ENCODE measurements at places on chromosomes 16 and 17.
A peak's percentile ranks its signal among the peaks of the same experiment; 100 is the strongest.

GRCh38 chr17:41769346-41769862 is 17.1 kb downstream of the JUP start:
- no peak for DNase-seq

DNA sequence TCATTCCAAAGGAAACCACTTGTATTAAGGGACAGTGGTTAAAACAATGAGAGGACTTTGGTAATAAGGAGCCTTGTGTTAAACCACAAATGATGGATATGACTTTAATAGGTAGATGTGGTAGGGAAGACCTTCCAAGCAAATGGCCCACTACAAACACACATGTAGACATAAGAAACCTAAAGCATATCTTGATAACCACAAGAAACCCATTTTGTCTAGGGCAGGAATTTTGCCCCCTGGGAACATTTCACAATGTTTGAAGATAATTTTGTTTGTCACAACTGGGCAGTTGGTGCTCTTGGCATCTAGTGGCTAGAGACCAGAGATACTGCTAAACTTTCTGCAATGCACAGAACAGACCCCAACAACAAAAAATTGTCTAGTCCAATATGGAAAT is 25.8 kb downstream of the KCNJ2 start:
- DNase-seq = no peak

- no peak for DNase-seq
Measured at GRCh38 chr16:11747949-11748403, 5.3 kb upstream of the TXNDC11 start.

DNA sequence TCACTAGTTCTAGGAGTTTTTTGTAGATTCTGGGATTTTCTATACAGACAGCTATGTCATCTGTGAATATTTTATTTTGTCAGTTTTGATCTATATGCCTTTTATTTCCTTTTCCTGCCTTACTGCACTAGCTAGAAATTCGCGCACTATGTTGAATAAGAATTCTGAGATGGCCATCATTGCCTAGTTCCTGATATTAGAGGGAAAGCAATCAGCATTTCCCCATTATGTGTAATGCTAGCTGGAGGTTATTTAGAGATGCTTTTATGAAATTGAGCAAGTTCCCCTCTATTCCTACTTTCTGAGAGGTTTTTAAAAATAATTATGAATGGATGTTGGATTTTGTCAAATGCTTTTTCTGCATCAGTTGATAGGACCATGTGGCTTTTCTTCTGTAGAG is 23.8 kb downstream of the MPRIP start:
- no peak for DNase-seq

DNA sequence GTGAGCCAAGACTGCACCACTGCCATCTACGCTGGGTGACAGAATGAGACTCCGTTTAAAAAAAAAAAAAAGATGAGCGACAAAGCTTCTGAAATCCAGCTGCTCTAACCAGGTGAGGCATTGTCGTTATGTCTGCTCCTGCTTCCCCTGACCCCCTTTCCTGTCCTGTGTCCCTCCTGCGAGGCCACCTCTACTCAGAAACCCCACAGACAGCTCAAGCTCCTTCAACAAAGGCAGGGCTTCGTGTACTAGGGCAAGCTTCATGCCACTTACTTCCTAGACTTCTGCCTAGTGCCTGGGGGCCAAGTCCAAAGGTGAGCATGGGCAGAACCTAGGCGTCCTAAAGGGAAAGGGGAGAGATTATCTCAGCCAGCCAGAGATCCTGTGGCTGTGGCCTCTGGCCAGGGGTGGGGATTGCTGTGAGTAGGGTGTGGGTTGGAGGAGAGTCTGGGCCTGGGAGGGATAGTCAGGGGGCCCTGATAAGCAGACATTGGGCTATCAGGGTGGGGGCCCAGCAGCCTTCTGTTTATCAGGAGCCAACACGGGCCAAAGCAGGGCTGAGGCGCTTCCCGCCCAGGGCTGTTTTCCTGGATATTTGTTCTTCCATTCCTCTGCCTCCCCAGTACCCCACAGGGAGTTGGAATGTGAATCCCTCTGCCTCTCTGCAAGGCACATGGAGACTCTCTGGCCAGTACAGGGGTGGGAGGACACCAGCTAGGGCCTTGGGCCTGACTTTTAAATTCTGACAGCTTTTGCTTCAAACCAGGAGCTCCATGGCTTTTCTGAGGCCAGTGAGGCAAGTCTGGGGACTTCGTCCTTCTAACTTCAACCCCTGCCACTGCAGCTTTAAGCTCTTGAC is 10.4 kb downstream of the ERAL1 start:
- DNase-seq = no peak

DNA sequence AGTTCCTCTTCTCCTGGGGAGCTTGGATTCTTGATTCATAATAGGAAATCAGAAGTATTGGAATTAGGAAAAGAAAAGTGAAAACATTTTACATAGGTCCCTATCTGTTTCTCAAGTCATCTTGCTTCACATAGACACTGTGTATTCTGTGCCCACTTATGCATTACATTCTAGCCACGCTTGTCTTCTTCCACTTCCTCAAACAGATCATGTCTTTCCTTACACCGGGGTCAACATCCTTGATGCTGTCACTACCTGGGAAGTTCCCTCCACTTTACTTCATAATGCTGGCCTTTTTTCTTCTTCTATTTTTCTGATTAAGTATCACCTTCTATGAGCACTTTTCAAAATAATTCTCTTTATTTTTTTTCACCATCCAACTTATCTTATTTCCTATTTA is 606.4 kb upstream of the CDH8 start:
- DNase-seq = no peak

DNA sequence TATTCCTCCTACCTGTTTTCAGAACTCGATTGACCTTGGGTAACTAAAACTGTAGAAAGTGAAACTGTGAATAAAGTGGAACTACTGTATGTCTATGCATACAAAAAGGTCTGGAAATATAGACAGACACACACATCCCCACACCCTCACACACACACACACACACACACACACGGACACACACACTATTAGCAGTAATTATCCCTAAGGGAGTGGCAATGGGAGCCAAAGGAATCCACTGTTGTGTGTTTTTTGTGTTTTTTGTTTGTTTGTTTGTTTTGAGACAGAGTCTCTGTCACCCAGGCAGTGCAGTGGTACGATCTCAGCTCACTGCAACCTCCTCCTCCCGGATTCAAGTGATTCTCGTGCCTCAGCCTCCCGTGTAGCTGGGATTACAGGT is 26.6 kb upstream of the SRCIN1 start:
- no peak for DNase-seq

DNA sequence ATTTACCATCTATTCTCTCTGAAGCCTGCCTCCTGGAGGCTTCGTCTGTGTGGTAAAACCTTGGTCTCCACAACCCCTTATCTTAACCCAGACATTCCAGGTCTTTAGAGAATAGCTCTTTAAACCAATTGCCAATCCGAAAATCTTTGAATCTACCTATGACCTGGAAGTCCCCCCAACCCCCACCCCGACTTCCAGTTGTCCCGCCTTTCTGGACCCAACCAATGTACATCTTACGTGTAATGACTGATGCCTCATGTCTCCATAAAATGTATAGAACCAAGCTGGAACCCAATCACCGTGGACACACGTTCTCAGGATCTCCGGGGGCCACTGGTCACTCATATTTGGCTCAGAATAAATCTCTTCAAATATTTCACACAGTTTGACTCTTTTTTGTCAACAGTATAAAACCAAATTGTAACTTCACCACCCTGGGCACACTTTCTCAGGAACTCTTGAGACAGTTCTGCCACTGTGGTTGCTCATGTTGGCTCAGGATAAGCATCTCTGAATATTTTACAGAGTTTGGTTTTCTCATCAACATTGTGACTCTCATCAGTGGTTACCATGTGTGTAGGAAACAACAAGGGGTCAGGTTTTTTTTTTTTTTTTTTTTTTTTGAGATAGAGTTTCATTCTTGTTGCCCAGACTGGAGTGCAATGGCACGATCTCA is 18.1 kb upstream of the DNAH17 start:
- DNase-seq = no peak

DNA sequence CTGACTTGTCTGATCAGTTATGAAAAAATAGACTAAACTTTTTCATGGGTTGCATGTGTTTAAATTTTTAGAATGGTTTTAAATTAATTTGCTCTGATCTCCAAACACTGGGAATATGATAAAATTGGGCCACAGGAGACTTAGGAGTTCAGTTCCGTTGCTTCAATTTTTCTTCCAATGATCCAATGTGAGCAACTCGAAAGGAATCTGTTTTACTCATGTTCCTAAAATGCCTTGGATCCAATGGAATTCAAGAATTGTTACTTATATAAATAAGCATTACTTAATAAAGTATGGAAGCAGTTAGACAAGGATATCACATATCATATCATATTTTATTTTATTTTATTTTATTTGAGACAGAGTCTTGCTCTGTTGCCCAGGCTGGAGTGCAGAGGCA is 56.0 kb upstream of the NACA2 start:
- peak; percentile 80 for DNase-seq
